ENCODE measurements at places on chromosomes 4 and X.

DNA sequence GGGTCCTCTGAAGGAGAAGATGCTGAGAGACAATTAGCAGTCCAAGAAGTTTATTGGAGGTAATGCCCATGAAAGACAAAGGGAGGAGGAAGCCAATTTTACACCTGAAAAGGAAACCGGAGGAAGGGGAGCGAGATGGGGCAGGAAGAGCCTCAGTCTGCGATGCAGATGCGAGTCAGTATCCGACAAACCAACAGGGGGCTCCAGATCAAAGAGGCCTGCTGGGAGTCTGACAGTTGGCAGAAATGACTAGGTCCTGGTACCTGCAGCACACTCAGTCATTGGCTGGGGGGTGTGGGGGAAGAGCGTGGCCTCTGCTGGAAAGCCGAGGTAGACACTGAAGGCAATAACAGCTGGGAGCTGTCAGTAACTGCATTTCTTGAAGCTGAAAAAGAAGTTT, 231.1 kb upstream of the CENPE start:
- DNase-seq, result no peak

GRCh38 chr4:23333556-23333945, 556.3 kb downstream of the PPARGC1A start:
- no peak for DNase-seq

DNA sequence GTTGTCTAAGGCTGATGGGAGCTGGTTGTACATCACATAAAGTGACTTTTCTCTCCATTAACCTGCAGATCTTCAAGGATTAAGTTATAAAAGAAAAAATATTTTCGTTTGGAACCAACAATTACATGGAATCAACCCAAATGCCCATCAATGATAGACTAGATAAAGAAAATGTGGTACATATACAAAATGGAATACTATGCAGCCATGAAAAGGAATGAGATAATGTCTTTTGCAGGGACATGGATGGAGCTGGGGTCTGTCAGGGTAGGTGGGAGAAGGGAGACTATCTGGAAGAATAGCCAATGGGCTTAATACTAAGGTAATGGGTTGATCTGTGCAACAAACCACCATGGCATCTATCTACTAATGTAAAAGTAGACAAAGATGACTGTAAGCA, 313.2 kb downstream of the FSTL5 start:
- no peak for DNase-seq

GRCh38 chr4:169084954-169085353, 74.9 kb upstream of the CBR4 start:
- no peak for DNase-seq

- no peak for DNase-seq
These were observed at the start of gene PAGE2B for GRCh38 chrX:55074851-55075467. Gene PAGE2B, plus strand, starts transcription at chrX:55075030. Its CDS starts 1,012 bp downstream, at chrX:55076042.

GRCh38 chr4:180668732-180669131, 1574.5 kb upstream of the TENM3 start:
- no peak for DNase-seq

- no peak for DNase-seq
These were observed 66.1 kb downstream of the NR3C2 start for GRCh38 chr4:148376151-148376550.

GRCh38 chrX:33204889-33205288, 6.5 kb downstream of the DMD start:
- DNase-seq, result no peak

DNA sequence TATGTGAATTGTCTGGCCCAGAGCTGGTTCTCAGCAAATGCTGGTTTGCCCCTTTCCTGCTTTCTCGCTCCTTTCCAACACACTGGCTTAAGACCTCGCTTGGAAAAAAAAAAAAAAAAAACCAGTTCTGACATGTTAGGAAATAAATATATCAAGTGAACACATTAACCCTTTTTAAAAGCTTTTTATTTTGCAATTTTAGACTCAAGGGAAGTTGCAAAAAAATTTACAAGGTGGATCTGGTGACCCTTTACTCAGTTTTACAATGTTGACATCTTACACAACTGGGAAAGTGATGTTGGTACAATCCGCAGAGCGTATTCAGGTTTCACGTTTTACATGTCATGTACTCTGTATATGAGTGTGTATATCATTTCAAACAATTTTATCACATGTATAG, 100.1 kb downstream of the RTL5 start:
- no peak for DNase-seq

DNA sequence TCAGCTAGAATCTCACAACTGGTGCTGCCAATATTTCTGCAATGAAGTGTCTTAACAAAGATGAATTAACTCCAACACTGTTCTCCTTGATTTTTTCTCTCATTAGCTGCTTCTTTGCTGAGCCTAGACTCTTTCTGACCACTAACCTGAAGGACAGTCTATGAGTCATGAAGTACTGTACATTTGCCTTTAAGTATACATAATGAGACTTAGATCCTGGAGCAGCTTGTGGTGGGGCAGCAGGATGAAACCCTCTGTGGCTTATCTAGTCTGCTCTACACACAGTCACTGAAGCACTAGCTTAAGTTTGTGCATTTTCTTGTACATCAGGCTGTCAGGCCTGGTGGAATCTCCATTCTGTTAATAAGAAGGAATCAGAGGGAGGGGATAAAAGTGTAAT, 307.4 kb upstream of the SMIM31 start:
- DNase-seq, result no peak

- DNase-seq, result no peak
These were observed 193.1 kb downstream of the PARM1 start for GRCh38 chr4:75126058-75126457.

- no peak for DNase-seq
These were observed 67.6 kb downstream of the MTNR1A start for GRCh38 chr4:186487726-186488125.

GRCh38 chrX:36388901-36389300, 469.4 kb downstream of the CFAP47 start:
- DNase-seq, result no peak

GRCh38 chr4:99818661-99819060, 2.0 kb downstream of the DAPP1 start:
- DNase-seq, result no peak

- DNase-seq, result no peak
These were observed 4.4 kb downstream of the SLITRK2 start for GRCh38 chrX:145821898-145822571.

DNA sequence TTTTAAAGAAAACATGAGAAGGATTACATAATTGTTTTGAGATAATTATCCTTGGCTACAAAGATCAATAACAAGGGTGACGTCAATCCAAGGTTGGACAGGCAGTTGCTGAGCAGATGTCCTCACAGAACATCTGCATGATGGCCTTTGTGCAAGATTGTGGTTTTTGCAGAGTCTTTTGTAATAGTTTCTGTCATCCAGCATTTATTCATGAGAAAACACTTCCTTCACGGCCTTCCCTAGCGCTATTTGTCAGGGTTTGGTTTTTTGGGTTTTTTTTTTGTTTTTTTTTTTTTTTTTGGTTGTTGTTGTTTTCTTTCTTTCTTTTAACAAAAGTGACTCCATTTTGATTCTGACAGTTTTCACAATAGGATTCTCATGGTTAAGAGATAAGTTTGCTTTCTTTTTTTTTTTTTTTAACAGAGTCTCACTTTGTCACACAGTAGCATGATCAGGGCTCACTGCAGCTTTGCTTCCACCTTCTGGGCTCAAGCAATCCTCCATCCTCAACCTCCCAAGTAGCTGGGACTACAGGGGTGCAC, 31.5 kb upstream of the ELF2 start:
- no peak for DNase-seq

DNA sequence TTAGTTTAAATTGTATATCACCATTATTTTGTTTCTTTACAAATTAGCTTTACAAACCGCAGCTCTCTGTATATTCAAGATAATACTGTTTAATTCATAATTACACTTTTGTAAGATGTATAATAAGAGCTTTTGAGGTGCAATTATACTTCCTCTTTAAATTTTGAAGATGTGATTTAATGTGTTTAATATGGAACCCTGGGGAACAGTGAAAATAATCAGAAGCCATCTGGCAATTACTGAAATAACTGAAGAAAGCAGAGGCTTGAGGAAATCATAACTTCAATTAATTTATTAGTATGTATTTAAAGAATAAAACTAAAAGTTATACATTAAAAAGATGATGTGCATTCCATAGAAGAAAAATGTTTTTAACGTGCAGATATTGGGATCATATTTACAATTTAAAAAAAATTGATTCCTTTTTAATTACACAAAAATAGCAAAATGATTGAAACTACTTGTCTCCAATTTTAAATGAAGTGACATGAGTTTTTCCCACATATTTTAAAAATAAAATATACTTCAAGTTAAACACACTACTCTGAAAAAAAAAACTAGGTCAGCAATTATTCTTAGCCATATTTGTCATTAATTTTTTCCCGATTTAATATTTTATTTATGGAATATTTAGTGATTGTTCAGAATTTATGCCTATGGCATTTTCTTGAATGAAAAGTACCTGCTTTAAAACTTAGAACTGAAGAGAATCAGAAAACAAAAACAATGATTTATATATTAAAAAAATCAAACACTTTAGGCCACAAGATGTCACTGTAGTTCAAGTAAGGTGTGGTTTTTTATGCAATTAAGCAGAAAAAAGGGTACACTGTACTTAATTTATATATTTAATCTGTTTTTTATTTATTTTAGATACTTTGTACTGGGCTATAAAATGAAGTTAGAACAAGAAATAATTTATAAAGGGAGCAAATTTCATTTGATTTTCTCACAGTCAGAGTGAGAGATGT, 942.7 kb upstream of the NDST4 start:
- no peak for DNase-seq

GRCh38 chr4:27094783-27095182, 234.1 kb downstream of the STIM2 start:
- no peak for DNase-seq

Data from GDM1 (cell line).